ENCODE measurements at places on chromosomes 5 and 9.
A peak's percentile ranks its signal among the peaks of the same experiment; 100 is the strongest.

DNA sequence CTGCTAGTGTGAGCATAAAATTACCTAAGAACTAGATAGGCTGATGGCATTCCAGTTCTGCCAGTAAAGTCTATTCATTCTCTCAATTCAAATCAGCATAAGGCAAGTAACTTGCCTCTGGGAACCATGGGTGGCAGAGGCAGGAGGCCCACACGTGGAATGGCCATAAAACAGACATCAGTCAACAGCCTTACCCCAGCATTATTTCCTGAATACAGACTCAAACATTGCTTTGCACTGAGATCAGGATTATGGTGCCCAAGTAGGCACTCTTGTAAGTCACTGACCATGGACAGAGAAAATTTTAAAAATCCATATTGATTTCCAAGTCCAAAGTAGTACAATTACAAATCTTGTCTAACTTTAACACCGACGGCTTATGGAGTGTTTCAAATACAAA is 157.7 kb downstream of the NR2F1-AS1 start:
- DNase-seq = no peak

GRCh38 chr5:149549461-149550267 is 1.6 kb downstream of the CSNK1A1 start:
- peak; percentile 67 for DNase-seq

DNA sequence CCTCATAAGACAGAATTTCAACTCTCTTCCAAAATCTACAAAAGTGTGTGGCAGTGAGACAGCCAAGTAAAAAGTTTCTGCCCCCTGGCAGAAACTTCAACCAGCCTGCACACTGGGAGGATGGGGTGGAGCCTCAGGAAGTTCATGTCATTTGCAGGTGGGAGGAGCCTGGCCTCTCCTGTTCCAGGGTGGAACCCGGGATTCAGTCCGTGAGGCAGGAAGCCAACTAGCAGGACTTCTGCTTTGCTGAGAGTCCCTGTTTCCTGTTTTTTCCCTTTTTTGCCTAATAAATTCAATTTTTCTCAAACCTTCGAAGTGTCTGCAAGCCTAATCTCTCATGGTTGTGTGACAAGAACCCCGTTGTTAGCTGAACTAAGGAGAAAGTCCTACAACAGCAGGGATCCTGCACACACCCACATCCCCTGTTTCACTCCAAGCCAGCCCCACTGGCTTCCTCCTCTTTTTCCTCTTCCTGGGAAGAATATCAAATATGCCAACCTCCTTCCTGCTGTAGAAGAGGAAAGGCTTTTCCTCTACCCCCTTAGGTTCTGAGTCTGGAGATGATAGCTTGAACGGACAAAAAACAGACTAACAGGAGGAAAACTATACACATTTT is 69.3 kb downstream of the ALDH7A1 start:
- DNase-seq = peak; percentile 63

GRCh38 chr9:20683351-20684034 is 566 bp upstream of the FOCAD start:
- peak; percentile 75 for DNase-seq

DNA sequence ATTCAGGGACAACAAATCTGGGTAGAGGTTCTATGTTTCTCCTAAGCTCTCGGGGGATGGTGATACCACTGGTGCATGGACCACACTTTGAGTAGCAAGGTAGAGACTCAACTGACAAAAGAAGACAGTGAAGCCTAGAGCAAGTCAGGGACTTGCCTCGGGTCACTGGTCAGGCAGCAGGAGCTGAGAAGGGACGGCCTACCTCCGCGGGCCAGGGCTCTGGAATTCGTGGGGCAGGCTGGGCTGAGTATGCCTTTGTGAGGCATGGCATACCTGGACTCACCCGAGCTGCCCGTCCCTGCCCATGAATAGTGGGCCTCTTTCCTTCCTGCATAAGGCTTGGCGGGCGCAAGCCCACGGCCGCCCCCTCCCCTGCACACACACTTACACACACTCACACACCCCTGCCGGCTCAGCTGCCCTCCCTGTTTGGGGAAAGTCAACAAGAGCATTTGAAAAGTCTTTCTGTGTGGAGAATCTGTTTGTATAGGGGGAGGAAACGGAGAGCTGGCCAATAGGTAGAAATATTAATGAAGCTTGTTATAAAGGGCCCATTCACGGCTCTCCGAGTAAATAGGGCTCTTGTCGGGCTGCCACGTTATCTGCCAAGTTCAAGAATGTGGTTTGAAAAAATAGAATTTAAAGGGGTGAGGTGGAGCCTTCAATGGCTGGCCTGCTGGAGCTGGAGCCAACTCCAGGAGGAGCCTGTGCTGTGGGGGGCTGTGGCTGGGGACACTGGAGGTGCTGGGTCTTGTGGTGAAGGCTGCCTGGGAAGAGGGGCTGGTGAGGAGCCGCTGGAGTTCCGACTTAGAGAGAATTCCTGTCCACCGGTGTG is 19.1 kb upstream of the KIF12 start:
- no peak for DNase-seq

- DNase-seq = no peak
These were observed 140.0 kb downstream of the BARX1 start for GRCh38 chr9:93815135-93815534.

DNA sequence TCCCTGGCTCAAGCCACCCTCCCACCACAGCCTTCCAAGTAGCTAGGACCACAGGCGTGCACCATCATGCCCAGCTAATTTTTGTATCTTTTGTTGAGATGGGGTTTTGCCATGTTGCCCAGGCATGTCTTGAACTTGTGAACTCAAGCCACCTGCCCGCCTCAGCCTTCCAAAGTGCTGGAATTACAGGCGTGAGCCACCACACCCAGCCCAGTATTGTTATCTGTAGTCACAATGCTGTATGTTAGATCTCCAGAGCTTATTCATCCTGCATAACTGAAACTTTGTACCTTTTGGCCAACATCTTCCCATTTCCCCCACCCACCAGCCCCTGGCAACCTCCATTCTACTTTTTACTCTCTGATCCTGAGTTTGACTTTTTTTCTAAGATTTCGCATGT is 37.5 kb downstream of the CREBRF start:
- no peak for DNase-seq

DNA sequence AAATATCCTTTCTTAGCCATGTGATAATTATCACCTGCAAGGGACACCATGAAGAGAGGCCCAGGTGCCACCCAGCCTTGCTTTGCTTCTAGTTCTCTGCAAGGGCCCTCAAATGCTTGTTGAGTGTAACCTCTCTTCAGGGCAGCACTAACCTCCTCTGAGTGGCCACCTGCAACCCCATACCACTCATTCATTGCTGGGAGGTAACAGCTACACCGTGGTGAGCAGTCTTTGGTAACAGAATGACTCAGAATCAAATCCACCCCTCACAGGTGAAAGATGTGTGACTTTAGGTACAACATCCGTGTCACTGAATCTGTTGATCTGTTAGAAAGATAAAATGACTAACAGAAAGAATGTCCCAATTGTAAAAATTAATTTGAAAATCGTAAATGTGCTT is 365.1 kb upstream of the TRPC7 start:
- DNase-seq = no peak

DNA sequence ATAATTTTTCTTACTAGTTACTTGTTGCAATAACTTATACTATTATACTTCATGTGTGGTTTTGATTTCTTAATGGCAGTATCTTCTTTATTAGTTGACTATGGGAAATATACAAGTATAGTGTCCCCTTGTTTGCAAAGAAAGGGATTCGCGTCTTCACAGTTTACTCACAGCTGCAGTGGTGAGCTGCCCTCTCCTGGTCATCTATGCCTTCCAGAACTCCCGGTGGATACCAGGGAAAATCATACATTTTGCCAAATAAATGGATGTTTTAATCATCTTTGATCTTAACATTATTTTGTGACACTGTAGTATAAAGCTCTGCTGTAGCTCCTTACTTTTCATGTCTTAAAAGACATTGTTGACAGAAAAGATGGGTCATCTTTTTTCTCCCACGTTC is 142.0 kb downstream of the ZCCHC7 start:
- peak; percentile 43 for DNase-seq

GRCh38 chr5:140553657-140554056 is 3.6 kb downstream of the SRA1 start:
- DNase-seq = no peak

DNA sequence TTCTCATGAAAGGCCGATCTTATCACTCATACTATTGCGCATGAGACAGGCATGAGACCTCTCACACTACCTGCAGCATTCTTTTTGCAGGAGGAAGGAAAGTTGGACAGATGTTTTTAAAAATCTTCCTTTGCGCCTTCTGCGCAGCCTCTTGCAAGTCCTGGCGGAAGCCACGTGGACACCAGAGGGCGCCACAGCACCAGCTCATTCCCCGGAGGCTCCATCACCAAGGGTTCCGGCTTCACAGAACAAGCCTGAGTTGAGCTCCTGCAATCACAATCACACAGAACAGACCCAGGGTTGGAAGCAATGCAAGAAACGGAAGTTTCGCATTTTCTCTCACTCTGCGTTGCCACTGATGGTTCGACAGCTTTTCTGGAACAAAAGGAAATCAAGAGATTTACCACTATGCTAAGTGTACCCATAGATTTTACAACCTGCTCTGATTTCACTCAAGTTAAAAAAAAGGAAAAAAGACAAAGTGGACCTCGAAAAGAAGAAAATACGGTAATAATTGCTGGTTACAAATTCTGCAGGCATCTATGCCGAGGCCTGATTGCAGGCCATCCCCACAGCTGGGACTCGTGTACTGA is 304.7 kb upstream of the MSX2 start:
- DNase-seq = peak; percentile 88

- no peak for DNase-seq
These were observed 616.0 kb downstream of the KIF4B start for GRCh38 chr5:155629597-155629996.

DNA sequence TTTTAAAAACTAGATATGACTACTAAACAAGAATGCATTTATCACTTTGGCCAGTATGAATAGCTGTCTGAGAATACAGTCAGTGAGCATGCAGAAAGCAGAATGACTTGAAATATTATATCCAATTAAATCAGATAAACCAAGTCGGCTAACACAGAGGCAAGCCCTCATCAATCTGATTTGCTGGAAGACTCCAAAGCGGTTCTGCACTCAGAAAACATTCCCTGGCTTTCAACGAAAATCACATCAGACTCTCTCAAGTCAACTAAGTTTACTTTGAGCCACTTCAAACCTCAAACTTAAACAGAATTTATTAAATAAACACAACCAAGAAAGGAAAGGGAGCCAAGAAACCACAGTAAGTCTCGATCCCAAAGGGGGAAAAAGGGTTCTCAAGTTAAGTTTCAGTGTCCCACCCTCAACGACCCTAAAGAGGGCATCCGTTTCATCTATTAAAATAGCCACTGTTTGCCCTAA is 1.4 kb downstream of the MYO10 start:
- peak; percentile 60 for DNase-seq

Data from EH (cell line).